Non-pigmented ciliary epithelial cell (primary cell): ENCODE measurements at places on chromosomes 2 and 18.

DNA sequence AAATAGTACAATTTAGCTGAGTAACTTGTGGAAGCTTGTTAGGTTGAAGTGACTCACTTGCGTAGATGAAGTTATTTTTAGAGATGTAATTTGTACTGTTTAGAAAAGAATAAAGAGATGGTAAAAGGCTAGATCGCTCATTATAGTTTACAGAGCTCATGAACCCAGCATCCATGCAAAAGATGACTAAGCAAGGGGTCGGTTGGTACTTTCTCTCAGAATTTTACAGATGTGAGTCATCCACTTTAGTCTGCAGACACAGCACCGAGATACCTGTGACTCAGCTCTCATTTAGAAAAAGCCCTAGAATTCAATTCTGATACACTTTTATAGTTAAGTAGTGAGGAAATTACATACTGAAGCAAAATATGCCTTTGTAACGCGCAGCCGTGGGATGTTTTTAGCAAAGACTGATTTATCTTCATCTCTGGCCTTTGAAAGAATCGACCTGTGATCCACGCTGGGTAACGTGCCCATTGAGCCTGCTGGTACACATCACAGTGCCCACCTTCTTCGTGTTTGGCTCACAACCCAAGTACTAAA is 116.5 kb upstream of the FOSL2 start:
- DNase-seq, result peak; percentile 97

DNA sequence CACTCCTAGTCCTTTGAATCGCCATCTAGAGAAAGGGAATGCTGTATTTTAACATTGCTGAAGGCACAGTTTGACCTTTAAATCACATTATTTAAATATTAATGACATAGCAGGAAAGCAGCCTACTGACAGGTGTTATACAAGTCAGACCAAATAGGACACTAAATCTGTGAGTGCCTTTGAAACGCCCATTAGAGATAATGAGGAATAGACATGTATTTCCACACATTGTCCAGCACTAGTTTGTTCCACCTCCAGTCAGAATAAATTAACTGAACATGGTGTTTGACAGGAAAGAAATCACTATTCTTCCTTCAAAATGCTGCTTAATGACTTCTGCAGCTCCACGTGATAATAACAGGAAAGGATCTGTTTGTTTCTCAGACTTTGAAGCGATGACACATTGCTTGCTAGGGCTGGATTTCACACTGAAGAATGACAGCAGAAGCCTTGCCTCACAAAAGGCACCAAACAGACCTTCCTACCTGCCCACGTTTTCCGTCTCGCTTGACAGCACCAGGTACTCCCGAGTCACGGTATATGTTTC is 90.5 kb upstream of the DDX18 start:
- no peak for DNase-seq

GRCh38 chr2:212539072-212539880 is 674 bp upstream of the ERBB4 start:
- no peak for DNase-seq

DNA sequence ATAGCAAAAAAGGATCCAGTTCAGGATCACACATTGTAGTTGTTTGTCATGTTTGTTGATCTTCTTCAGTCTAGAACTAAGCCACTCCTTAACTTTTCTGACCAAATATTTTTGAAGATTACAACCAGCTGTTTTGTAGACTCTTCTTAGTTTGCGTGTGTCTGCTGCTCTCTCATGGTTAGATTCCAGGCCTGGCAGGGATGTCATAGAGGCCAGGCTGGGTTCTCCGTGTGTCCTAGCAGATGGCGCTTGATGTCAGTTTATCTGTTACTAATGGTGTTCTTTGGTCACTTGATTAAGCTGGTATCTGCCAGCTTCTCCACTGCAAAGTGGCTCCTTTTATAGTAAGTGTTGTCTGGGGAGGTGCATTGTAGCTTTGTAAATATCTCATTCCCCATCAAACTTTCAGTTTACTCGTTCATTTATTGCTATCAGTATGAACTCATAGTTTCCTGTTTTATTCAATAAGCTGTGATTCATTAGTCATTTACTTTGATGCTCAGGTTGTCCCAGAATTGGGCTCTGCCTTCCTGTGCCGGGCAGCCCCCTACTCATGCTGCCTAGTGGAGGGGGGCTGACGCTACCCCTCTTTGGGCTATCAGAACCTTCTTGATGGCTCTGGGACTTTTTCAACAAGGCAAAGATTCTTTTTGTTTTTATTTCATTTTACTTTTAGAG is 42.1 kb downstream of the GRHL1 start:
- DNase-seq, result no peak

GRCh38 chr2:14902953-14903352 is 270.4 kb downstream of the LRATD1 start:
- no peak for DNase-seq

GRCh38 chr18:79825913-79826312 is 28.2 kb downstream of the KCNG2 start:
- DNase-seq, result no peak

GRCh38 chr2:201108341-201108740 is 7.6 kb upstream of the CFLAR start:
- DNase-seq, result no peak

GRCh38 chr18:8771930-8772329 is 66.6 kb downstream of the MTCL1 start:
- no peak for DNase-seq

GRCh38 chr2:37625796-37626571 is 45.5 kb downstream of the CDC42EP3 start:
- no peak for DNase-seq

GRCh38 chr2:170013802-170014551 is 164.0 kb upstream of the MYO3B start:
- peak; percentile 13 for DNase-seq

GRCh38 chr2:150046810-150047209 is 440.7 kb downstream of the RND3 start:
- no peak for DNase-seq

DNA sequence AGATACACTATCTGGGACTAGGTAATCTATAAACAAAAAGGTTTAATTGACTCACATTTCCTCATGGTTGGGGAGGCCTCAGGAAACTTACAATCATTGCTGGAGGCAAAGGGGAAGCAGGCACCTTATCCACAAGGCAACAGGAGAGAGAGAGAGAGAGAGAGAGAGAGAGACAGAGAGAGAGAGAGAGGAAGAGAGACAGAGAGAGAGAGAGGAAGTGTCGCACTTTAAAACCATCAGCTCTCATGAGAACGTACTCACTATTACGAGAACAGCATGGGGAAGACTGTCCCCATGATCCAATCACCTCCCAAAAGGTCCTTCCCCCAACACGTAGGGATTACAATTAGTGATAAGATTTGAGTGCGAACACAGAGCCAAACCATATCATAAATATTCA is 253.5 kb upstream of the TRIB2 start:
- no peak for DNase-seq

DNA sequence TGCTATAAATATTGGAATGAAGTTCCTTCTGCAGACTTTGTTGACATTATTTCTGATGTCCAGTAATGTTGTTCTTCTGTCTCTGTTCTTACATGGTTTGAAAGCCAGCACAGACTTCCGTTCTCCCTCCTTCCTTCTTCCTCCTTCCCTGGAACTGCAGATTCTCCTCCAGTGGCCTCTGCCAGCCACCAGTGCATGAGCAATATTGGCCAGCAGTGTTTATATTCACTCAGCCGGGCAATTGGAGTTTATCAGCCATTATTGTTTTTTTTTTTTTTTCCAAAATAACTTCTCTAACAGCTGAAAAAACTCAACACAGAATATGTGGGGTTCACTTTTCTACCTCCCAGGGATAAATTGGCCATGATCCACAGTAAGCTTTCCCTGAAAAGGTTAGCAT is 86.8 kb downstream of the ADCYAP1 start:
- no peak for DNase-seq

GRCh38 chr2:234989183-234989701 is 37.4 kb downstream of the SH3BP4 start:
- DNase-seq, result no peak

GRCh38 chr2:99471654-99472599 is 17.9 kb downstream of the REV1 start:
- no peak for DNase-seq

GRCh38 chr18:12891561-12891960 is 7.5 kb upstream of the PTPN2 start:
- DNase-seq, result no peak

DNA sequence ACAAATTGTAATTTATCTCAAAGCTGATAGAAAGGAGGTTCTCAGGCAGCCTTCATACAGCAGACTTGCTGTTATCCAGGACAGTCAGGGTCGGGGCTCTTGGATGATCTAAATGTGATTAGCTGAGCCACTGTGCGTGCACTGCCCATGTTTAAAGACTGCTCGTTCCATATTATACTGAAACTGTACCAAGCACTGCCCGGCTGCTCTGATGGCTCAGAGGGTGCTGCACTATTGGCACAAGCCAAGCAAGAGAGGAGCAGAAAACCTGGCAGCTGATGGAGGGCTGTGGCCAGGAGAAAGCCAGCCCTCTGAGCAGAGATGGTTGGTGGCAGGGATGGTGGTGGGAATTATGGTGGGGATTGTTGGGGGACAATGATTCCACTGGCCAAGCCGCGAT is 63.4 kb downstream of the COL6A3 start:
- no peak for DNase-seq

DNA sequence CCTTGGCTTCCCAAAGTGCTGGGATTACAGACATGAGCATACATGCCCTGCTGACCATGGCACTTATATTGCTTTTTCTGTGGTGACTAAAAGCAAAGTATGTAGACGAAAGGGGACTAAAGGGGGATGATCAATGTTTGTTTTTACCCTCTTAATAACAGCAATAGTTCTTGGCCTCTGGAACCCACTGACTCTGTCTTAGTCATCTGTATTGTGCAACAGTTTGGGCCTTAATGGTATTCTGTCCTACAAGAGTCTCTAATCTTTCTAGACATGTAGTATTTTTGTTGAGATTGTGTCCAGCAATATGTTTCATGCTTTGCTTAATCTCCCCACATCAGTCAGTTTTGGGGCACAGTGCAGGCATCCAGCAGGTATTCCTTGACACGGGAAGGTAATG is 359.9 kb upstream of the FANCL start:
- DNase-seq, result no peak

DNA sequence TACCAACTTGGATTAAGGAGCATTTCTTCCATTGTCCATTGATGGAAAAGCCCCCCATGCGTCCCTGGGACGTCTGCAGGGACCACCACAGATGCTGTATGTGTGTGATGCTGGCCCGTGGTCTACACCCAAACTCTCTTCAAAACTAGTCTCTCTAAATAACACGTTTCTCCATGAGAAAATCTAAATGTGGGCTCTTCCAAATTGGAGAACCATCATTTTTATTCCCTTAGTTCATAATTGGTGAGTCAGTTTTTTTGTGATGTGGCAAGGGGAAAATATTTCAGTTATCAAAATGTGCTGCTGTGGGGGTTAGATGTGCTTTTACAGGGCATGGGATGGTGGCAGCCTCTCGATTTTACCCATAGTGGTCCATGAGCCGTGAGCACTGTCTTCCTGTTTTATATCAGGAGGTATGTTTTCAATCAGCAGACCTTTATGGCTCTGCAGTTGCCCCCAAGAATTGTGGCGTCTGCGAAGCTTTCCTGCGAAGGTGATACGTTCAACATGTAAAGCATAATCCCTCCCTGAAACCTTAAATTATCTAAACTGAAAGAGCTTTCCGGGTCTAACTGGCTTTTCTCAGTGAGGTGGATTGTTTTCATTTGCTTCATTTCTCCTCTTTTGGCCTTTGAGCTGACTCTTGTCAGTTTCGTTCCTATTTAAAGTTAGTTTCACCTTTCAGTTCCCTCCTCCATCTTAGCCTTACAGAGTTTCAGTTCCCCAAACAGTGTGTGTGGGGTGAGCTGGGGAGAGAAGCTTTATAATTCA is 78.4 kb downstream of the SETBP1 start:
- no peak for DNase-seq

GRCh38 chr2:174729797-174730697 is 34.2 kb downstream of the CHRNA1 start:
- no peak for DNase-seq

- no peak for DNase-seq
Observed at GRCh38 chr2:221924576-221924975, 352.5 kb upstream of the EPHA4 start.

DNA sequence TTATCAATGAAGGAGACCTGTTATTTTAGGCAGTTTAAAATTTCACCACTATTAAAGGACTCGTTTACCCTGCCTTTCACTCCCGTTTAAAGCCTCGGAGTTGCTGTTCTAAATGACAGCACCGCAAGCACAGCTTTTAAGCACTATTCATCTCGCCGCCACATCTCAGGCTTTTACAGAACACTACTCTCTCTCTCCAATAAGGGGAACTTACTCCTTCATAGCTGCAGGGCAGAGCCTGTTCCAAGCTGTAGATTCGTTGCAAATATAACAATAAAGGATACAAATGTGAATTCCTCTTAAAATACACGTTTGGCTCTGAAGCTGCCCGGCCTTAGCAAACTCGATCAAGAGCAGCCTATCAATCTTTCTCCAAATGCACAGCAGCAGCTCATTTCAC is 271.8 kb downstream of the ZNF521 start:
- no peak for DNase-seq

GRCh38 chr2:10847008-10847407 is 34.4 kb upstream of the PDIA6 start:
- DNase-seq, result no peak

DNA sequence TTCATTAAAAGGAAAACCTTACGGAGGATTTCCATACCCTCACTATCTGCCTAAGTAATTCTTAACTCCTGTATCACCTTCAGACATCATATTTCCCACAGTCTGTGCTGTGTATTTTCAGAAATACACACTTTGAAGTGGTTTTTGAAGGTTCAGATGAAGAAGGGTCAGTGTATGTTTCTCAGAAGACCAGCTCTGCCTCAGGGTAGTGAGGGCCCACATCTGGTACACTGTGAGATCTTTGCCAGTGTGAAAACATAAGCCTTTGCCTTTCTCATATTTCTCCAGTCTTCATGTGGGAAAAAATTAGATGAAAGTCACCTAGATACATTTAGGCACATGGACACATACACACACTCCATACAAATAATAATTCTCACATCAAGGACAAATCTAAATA is 408.4 kb downstream of the RIT2 start:
- no peak for DNase-seq

GRCh38 chr2:176109192-176109901 is 2.3 kb downstream of the HOXD11 start:
- DNase-seq, result no peak
